ENCODE measurements at places on chromosomes 5 and 9.

- no peak for DNase-seq
Observed at GRCh38 chr5:80739057-80739456, 84.3 kb upstream of the DHFR start.

DNA sequence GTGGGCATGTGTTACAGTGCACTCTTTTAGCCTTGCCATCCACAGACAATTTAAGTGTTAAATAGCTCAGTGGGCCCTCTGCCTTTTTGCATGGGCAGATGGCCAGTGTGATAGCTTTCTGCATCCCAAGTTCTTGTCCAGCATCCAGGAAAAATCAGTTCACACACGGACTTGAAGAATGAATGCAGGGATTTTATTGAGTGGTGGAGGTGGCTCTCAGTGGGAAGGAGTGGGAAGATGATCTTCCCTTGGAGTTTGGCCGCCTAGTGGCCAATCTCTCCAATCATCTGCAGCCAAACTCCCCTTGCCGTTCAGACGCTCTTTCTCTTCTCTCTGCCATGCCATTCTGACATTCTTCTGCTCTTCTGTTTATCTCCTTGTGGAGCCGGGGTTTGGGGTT lies 322.4 kb upstream of the GRAMD2B start:
- DNase-seq: peak; percentile 30

- no peak for DNase-seq
Observed at GRCh38 chr5:128836571-128836970, 128.7 kb upstream of the SLC27A6 start.

DNA sequence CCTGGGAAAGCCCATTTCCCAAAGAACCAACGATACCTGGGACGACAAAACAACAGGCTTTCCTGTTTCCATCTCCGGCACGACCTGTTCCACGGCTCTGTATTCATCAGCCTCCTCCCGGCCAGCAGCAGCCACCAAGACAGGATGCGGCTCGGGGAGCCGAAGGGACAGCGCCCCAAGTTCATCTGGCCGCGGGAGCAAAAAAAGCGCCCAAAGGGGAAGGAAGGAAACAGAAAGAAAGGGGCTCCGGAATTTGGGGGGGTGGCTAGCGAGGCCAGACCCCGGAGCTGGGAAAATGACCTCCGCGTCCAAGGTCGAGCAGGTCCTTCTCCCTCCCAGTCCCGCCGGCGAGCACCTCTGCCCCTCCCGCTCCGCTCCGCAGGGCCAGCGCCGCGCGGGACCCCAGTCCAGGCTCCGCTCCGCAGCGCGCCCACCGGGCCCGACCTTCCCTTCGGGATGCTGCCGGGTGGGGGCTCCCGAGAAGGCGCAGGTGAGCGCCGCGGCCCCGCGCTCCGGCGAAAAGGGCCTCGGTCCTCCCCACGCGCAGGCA lies 608 bp downstream of the ELOVL7 start:
- peak; percentile 68 for DNase-seq

- no peak for DNase-seq
Observed at GRCh38 chr9:35569206-35569605, 35.9 kb upstream of the TESK1 start.
